Activated CD8-positive, alpha-beta memory T cell treated with anti-CD3 and anti-CD28 coated beads, Interleukin-2, amount 10 ng/mL, durations not matched to agents 7 days and 5 days (primary cell): ENCODE measurements at places on chromosomes 5 and 9. TPM values are rescaled to one million over a fixed set of nuclear protein-coding genes. Genes with fewer than 3 reads are reported as not detected.
A peak's percentile ranks its signal among the peaks of the same experiment; 100 is the strongest.

DNA sequence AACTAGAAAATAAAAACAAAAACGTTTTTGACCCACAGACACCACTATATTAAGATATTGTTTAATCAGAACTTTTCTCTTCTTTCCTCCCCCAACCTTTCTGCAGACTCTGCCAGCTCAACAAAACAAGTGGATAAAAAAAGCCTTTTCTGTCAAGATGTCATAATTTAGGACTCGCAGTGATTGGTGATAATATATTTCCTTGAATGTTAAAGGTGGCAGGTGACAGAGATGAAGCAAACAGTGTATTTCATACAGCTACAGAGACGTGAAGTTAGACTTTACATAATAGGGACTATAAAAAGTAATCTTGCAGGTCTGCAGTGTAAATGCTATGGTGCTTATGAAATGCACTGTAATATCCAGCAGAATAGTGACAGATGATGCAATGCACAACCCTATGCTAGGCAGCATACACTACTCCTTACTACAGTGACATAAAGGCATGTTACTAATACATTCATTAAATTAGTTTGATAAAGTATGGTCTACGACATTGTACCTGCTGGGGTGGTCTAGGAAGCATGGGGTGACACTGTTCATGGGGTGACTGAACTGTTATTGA is 326.7 kb upstream of the GRAMD2B start:
- DNase-seq: no peak

The MEGF10 gene
- not detected for total RNA-seq

- DNase-seq: peak; percentile 72
Measured at GRCh38 chr5:38193015-38193581, 65.3 kb upstream of the EGFLAM start.

DNA sequence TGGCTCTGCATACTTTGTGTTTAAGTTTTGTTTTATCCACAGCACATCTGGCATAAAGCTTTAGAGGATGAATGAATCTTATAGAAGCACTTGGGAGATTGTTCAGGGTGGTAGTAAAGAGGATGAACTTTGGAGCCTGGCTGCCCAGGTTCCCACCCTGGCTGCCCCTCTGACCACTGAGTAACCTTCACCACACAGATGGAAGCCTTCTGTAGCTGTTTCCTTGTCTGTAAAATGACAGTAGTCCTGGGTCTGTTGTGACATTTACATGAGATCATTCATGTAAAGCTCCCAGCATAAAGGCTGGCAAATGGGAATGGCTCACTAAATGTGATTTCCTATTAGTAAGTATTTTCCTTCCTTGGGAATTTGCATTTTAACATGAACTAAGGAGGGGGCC is 85.7 kb upstream of the FAM169A start:
- DNase-seq: no peak

DNA sequence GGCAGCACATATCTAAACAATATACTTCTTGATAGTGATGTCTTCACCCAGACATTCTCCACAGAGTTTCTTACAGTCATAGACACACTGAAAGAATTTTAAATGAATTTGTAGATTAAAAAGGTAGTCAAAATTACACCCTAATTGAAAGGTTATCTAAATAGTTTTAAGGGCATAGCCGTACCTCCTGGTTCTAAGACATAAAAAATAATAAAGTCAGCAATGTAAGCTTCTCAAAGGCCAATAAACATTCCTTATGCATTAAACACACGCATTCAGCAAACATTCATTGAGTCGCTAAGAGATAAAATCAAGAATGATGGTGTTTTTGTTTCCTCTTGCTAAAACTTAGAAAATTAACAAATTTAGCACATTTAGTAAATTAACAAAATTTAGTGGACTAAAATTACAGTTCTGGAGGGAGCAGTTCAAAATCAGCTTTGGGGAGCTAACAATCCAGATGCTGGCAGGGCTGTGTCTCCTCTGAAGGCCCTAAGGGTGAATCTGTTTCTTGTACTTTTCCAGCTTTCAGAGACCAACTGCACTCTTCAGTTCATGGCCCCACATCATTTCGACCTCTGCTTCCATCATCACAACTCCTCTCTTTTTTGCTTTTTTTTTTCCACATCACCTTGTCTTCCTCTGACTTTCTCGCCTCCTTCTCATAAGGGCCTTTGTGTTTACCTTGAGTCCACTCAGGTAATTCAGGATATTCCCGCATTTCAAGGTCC is 516.5 kb downstream of the DNAH5 start:
- DNase-seq: no peak

The LIX1 gene
- total RNA-seq: not detected

The IER5L gene
- total RNA-seq: 4.9 TPM

- DNase-seq: no peak
Measured at GRCh38 chr5:34771076-34771475, 67.9 kb upstream of the TTC23L start.

The ERAP2 gene
- total RNA-seq: 89.3 TPM
